ENCODE measurements at places on chromosomes 5 and 9. TPM values are rescaled to one million over a fixed set of nuclear protein-coding genes. Genes with fewer than 3 reads are reported as not detected.

The IL5 gene
- 1.6 TPM for total RNA-seq

The CEP72 gene
- total RNA-seq, result 26.4 TPM

The CNOT6 gene
- 34.4 TPM for total RNA-seq

The LSM11 gene
- total RNA-seq, result 6.2 TPM

Measured in activated CD4-positive, alpha-beta T cell treated with anti-CD3 and anti-CD28 coated beads for 36 hours (primary cell).